HFFc6 (cell line): ENCODE measurements at places on chromosomes 1 and 21. TPM values are rescaled to one million over a fixed set of nuclear protein-coding genes. Genes with fewer than 3 reads are reported as not detected.
A peak's percentile ranks its signal among the peaks of the same experiment; 100 is the strongest.

Gene SELE
- total RNA-seq = not detected in 2 replicates

Gene NFASC
- 4.7 to 10.5 TPM (median 5.9 TPM) in 3 replicates for total RNA-seq

DNA sequence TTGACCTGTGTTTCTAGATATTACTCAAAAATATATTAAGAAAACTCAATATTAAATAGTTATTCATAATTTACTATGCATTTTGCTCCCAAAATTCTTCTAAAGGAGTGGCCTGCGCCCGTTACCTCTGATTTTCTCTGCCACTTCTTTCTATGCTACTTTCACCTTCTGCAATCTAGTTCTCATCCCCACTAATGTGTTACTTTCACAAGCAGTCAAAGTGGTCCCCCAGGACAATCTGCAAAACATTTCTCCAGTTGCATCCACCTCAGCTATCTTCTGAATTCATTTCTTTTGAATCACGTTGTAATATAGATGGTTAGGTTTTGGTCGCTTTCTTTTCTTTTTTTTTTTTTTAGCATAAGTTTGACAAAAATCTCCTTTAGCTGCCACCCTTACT, 13.4 kb downstream of the INSL5 start:
- no peak for DNase-seq

DNA sequence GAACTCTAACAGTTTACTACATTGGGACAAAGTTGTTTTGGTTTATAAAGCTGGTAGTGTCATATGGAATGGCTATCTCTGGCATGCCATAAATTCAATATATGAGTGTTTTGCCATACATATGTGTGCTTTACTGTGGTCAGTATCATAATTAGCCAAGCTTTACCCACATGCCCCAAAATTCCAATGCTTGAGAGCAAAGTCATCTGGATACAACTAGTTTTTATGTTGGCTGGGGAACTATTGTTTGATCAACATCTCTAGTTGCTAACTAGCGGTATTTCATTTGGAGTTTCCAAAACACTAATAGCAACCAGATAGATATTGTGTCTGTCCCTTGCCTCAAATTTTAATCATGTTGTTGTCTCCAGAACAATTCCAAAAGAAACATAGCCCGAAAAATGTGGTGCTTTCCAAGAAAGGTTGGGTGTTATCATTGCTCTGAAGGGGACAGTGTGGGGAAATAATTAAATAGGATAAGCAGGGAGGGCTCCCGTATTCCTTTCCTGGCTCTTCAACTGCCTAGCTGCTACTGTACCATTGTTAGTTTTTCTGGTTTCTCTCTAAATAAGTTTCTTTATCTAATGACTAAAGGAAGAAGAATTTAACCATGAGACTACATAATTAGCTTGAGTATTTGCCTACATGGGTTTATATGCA, 136.1 kb downstream of the TGFB2 start:
- DNase-seq = peak; percentile 65
